ENCODE measurements at places on chromosomes 4 and X.

GRCh38 chr4:23567338-23567737, 322.5 kb downstream of the PPARGC1A start:
- DNase-seq: no peak

- DNase-seq: peak; percentile 44
Observed at GRCh38 chr4:159608436-159608835, 505.6 kb downstream of the RAPGEF2 start.

DNA sequence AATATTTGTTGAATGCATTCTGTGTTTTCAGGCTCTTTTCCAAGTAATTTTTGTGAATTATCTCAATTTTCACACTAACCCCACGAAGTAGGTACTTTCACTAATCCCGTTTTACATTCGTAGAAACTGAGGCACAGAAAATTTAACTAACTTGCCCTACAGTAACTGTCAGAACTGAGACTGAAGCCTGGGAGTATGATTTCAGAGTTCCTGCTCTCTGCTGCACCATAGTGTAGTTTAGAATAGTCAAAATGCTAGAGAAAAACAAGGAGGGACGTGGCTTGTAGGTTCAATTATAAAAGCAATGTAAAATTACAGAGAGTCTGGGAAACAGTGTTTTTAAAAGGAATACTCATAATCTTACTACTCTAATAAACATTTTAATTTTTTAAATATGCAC, 2.2 kb downstream of the CLCN3 start:
- no peak for DNase-seq

DNA sequence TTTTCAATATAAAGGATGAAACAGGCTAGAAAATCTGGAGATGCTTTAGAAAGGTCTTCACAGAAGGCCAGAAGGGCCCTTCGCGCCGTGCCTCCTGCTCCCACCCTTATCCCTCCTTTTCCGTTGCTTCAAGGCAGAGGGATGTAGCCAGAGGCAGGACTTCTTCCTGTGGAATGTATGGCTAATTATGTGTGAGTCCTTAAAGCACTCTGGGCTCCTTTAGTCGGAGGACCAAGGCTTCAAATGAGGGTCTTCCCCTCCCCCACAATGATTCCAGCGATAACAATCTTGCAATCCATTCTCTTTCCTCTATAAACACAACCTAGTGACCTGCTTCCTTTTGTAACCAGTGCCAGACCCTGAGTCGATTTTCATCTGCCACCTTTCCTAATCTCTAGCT, 103.5 kb downstream of the GPC3 start:
- DNase-seq: no peak

DNA sequence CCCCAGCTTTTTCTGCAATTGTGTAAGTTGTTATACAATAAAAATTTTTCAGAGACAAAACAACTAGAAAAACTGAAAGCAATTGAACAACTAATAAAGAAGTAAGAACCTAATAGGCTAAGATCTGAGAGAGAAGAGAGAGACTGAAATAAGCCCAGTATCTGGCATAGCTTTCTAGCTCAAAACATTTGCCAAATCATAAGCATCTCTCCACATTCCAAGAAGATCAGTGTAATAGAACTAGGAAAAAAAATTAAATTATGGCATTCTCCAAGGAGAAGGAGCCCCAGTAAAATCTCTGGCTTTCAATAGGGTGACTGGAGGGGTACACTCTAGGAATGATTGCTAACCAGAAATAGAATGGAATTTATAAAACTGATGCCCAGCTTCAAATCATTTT, 19.0 kb upstream of the PPP3CA start:
- no peak for DNase-seq

DNA sequence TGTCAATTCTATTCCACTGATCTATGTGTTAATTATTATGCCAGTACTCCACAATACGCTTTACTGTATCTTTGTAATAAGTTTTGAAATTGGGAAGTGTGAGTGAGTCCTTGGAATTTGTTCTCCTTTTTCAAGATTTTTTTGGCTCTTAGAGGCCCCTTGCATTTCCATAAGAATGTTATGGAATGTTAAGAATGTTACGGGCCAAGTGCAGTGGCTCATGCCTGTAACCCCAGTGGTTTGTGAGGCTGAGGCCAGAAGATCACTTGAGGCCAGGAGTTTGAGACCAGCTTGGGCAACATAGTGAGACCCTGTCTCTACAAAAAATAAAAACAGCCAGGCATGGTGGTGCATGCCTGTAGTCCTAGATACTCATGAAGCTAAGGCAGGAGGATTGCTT, 167.6 kb upstream of the CXorf66 start:
- no peak for DNase-seq

DNA sequence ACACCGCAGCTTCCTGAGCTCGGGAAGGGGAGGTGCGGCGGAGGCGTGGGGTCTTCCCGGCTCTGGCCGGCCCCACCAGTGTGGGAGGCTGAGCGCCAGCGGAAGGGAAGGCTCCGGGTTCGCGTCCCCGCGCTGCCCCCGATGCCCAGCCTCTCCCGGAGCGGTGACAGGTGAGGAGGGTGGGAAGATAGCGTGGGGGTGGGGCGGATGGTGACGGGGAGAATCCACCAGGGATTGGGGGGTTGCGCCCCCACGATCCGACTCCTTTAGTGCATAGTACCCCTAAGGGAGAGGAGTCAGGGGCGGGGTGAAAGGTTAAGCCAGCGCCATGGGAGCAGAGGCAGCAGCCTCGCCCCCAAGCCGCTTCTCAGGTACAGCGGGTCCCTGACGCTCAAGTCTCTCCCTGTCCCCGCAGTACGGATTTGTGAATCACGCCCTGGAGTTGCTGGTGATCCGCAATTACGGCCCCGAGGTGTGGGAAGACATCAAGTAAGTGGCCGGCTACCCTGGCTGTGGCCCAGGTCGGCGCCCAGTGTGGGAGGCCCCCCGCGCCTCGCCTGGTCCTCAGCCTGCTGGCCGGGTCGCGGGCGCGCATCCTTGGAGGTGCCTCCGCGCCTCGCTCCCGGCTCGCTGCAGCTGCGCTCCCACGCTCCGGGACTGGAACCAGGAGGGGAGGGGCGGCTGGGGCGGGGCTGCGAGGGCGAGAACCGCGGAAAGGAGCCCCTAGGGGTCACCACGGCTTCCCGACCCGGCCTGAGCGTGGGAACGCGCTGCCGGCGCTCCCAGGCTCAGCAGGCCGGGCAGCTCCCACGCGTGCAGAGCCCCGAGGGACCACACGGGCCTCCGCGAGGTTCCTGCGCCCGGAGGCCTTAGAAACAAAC, 791 bp downstream of the GUCY1B1 start:
- peak; percentile 22 for DNase-seq

DNA sequence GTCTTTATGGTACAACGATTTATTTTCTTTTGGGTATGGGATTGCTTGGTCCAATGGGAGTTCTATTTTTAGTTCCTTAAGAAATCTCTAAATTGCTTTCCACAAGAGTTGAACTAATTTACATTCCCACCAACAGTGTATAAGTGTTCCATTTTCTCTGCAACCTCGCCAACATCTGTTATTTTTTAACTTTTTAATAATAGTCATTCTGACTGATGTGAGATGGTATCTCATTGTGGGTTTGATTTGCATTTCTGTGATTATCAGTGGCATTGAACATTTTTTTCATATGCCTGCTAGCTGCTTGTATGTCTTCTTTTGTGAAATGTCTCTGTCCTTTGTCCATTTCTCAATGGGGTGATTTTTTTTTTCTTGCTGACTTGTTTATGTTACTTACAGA, 42.8 kb downstream of the UCHL1 start:
- no peak for DNase-seq

GRCh38 chr4:98521486-98521885, 136.9 kb downstream of the TSPAN5 start:
- DNase-seq: no peak

GRCh38 chr4:23856630-23857029, 33.2 kb downstream of the PPARGC1A start:
- no peak for DNase-seq

DNA sequence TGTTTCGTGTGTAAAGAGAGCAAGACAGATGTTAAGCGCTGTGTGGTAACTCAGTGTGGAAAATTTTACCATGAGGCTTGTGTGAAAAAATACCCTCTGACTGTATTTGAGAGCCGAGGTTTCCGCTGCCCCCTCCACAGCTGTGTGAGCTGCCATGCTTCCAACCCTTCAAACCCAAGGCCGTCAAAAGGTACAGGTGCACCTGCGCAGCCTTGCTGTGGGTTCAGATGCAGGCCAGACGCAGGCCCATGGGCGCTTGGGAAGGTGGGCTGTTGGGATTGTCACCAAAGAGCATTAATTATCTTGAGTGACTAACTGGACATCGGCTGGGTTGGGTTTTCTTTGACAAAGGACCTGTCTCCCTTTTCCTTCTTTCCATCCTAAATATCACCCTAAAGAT, 55.4 kb downstream of the NELFA start:
- no peak for DNase-seq

- DNase-seq: no peak
Observed at GRCh38 chr4:145480257-145480656, 1.4 kb upstream of the SMAD1 start.

DNA sequence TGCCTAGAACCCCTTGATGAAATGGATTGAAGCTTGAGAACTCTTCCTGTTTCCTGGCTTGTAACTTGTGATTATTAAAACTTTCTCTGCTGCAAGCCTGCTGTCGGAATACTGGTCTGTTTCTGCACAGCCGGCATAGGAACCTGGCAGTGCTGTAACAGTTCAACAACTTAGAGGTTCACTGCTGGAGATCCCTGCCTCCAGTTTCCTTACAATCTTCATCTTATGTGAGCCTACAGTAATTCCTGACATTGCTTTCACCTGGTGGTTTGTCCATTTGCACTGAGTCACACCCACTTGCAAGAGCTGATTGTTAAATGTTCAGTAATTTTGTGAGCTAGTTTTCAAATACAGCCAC, 1.3 kb upstream of the SEPSECS start:
- DNase-seq: no peak

DNA sequence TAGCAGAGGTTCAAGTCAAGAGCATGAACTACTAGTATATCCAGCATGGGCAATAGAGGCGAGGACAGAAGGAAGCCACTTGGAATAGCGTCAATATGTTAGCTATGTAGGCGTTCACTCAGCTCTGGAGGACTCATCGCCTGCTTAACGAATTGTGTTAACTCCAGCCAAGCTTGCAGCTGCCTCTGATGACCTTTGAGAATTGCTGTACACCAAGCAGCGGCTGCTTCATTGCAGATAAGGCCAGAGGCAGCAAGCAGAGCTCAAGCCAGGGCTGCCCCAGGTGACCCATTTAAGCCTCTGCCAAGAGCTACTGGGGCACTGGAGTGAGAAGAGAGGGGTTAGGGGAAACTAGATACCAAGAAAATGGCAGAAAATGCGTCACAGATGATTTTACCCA, 160.2 kb upstream of the IGFBP7 start:
- no peak for DNase-seq

Data from brain (organoid and tissue), 16 donors.